Mesenchymal stem cell (in vitro differentiated cells and primary cell): ENCODE measurements at places on chromosomes 12 and 14.

- no peak for DNase-seq
- no peaks in the 10 kb centered on the region for H3K4me1 ChIP-seq
- H3K27ac ChIP-seq: no peak overlapping the region
- H3K27me3 ChIP-seq: no peaks in the 10 kb centered on the region
- no peak overlapping the region for H3K4me3 ChIP-seq
These were observed 498.9 kb downstream of the RERGL start for GRCh38 chr12:17591005-17591681.

- H3K27me3 ChIP-seq: no peaks in the 10 kb centered on the region
- no peaks in the 10 kb centered on the region for H3K4me1 ChIP-seq
- H3K27ac ChIP-seq: no peak overlapping the region
- no peaks in the 10 kb centered on the region for H3K36me3 ChIP-seq
- H3K4me3 ChIP-seq: no peak overlapping the region
These were observed 79.8 kb downstream of the SRRM4 start for GRCh38 chr12:119060847-119061796.

DNA sequence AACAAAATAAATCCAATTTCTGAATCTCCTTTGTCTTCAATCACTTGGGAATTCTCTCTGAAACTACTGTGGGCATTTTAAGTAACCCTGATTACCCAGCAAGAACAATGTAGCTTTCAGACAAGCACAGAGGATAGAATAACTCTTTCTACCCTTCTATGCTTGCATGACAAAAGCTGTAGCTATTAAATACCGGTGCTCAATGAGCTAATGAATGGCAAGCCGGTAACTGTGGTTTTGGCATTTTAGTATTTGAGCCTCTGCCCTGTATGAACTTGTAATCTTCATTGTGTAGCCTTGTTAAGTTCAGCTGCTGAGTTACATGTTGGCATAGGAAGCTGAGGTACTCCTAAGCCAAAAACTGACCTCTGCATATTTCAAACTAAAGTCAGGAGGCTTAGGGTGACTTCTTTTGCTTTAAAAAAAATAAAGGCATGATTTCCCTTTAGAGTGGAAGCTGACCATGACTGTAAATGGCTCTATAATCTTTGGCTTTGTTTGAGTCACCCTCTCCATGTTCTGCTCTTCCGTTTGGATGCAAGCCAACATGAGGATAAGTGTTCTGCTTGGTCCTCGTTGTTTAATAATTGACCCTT, 171.0 kb upstream of the HIF1A start:
- H3K27ac ChIP-seq: peak overlapping the region; percentile 96
- H3K36me3 ChIP-seq: no peaks in the 10 kb centered on the region
- H3K4me1 ChIP-seq: peaks cover 37% of the 10 kb centered on the region
- peak; percentile 88 for DNase-seq
- no peaks in the 10 kb centered on the region for H3K27me3 ChIP-seq

GRCh38 chr14:101360054-101360911, 201.0 kb upstream of the DIO3 start:
- H3K4me3 ChIP-seq: no peak overlapping the region
- H3K27me3 ChIP-seq: no peaks in the 10 kb centered on the region
- H3K27ac ChIP-seq: no peak overlapping the region
- no peak for DNase-seq

- H3K27me3 ChIP-seq: no peaks in the 10 kb centered on the region
- peaks cover 6% of the 10 kb centered on the region for H3K4me1 ChIP-seq
- no peak for DNase-seq
- no peak overlapping the region for H3K27ac ChIP-seq
These were observed 15.3 kb downstream of the PELI2 start for GRCh38 chr14:56133547-56133946.

GRCh38 chr12:54058128-54058768, 4.6 kb downstream of the HOXC4 start:
- no peak for DNase-seq
- peaks cover 3% of the 10 kb centered on the region for H3K4me1 ChIP-seq
- H3K27me3 ChIP-seq: peaks cover 16% of the 10 kb centered on the region
- H3K4me3 ChIP-seq: no peak overlapping the region
- H3K27ac ChIP-seq: no peak overlapping the region
- peaks cover 36% of the 10 kb centered on the region for H3K36me3 ChIP-seq

- H3K27me3 ChIP-seq: no peaks in the 10 kb centered on the region
- no peak overlapping the region for H3K4me3 ChIP-seq
- H3K36me3 ChIP-seq: no peaks in the 10 kb centered on the region
- no peak for DNase-seq
These were observed 28.5 kb upstream of the GCH1 start for GRCh38 chr14:54931101-54931500.

DNA sequence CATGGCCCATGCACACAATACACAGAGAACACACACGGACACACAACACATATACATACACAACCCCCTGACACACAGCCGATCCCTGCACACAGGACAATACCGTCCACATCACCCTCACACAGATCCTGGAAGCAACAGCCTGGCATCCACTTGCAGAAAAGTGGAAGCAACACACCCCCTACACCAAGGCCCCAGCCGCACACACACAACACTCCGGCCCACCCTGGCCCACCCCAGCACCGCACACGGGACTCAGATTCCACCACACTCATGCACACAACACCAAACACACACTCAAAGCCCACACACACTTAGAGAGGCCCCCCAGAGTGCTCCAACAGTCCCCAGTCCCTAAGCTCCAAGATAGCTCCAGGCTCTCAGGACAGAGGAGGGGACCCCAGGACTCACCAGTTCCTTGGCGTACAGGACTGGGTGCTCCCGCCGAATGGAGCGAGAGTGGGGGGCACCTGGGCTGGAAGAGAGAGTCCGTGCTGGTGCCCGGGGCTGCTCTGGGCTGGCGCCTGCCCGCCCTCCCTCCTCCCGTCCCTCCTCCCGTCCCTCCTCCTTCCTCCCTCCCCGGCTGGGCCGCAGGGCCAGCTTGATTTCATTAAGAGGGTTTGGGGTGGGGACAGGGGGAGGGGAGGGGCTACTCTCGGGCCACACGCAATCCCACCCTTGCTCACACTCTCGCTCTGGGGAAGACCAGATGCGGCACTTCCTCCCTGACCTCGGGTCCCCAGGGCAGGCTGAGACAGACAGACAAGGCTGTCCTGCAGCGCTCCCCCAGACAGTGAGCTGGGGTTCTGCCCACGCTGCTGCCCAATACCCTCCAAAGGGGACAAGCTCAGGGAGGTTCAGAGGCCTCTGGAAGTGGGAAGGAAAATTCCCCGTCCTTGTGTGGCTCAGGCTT, at the start of gene TMEM119:
Gene TMEM119, minus strand, starts transcription at position 526 of the 913 bp plus-strand sequence. CDS start 5,701 bp downstream, outside the sequence.
- no peak within 1 kb of the TSS for H3K27ac ChIP-seq
- peaks cover 18% of the 10 kb centered on the region for H3K36me3 ChIP-seq
- H3K27me3 ChIP-seq: no peaks in the 10 kb centered on the region
- peak within 1 kb of the TSS; percentile 100 for H3K4me3 ChIP-seq
- peaks cover 2% of the 10 kb centered on the region for H3K4me1 ChIP-seq

DNA sequence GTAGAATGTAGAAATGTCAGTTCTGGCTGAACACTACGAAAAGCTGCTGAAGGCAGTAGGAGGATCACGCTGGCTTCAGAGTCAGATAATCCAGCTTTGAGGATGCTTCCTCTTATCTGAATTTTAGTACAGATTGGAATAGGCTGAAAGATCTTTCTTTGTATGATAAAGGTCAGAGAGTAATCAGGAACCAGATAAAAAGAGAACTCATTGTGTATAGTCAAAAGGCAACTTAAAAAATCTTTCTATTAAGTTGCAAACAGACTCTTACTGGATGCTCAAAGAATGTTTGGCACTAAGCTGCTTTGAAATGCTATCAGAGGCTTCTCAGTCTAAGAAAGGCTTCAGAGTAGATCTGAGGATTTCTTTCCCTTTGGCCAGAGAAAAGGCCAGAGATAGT, 21.8 kb upstream of the TRHDE start:
- no peak overlapping the region for H3K4me3 ChIP-seq
- H3K4me1 ChIP-seq: no peaks in the 10 kb centered on the region
- DNase-seq: no peak
- H3K27me3 ChIP-seq: no peaks in the 10 kb centered on the region
- H3K27ac ChIP-seq: no peak overlapping the region
- no peaks in the 10 kb centered on the region for H3K36me3 ChIP-seq

DNA sequence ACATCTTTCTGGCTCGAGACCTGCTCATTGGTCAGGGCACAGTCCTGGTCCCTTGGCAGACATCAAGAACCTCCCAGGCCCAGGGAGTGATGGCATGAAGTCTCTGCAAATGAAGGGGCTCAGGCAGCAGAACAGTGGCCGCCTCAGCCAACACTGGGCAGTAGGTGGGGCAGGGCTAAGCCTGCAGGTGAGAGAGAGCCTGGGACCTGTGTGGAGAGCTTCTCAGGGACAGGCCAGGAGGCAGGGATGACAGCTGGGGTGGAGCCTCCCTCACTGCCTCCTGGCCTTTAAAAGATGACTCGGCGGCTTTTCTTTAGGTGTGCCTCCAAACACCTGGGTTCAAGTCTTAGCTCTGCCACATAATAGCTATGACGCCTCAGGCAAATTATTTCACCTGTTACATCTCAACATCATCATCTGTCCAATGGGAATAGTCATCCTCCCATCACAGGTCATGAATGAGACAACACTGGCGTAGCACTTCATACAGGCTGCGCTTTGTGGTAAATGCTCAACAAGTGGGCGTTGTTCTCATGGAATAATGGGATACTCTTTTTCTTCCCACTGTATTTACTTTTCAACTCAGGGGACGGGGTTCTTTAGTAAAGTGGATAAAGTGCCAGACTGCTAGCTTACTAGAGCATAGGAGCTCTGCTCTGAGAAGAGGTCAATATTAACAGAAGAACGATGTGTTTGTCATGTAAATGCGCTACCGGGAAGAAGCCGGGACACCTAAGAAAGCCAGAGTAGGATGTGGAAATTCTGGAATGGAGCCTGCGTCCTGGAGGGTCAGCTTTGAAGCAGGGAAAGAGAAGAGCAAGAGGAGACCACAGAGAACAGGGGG, 277.4 kb downstream of the FOXN3 start:
- no peaks in the 10 kb centered on the region for H3K36me3 ChIP-seq
- no peak overlapping the region for H3K4me3 ChIP-seq
- H3K4me1 ChIP-seq: peaks cover 15% of the 10 kb centered on the region
- H3K27ac ChIP-seq: no peak overlapping the region
- DNase-seq: no peak

- no peak for DNase-seq
- no peak overlapping the region for H3K4me3 ChIP-seq
- no peaks in the 10 kb centered on the region for H3K27me3 ChIP-seq
- no peaks in the 10 kb centered on the region for H3K36me3 ChIP-seq
These were observed 21.1 kb downstream of the MOAP1 start for GRCh38 chr14:93163564-93163963.

- H3K4me3 ChIP-seq: no peak overlapping the region
- peaks cover 2% of the 10 kb centered on the region for H3K4me1 ChIP-seq
- DNase-seq: no peak
- H3K36me3 ChIP-seq: no peaks in the 10 kb centered on the region
- no peaks in the 10 kb centered on the region for H3K27me3 ChIP-seq
These were observed 231.7 kb downstream of the TMEM132D start for GRCh38 chr12:129672110-129672509.

DNA sequence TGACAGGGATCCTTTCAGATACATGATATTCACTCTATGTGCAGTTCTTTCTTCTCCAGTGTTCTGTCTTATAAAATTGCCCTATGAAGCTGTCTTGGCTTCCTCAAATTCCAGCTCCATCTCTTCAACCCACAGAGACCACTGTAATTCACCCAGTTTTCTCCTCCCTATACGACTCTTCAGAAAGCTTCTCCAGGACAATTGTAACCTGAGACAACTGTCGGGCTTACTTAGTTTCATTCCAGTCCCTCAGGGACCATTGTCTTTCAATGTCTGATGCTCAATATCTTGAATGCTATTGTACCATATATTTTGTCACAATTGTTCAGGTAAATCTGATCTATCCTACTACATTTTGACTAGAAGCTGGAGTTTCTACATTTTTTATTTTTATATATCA, 345.3 kb downstream of the RPL10L start:
- no peak overlapping the region for H3K27ac ChIP-seq
- H3K4me1 ChIP-seq: no peaks in the 10 kb centered on the region
- H3K36me3 ChIP-seq: no peaks in the 10 kb centered on the region
- H3K4me3 ChIP-seq: no peak overlapping the region
- no peaks in the 10 kb centered on the region for H3K27me3 ChIP-seq

DNA sequence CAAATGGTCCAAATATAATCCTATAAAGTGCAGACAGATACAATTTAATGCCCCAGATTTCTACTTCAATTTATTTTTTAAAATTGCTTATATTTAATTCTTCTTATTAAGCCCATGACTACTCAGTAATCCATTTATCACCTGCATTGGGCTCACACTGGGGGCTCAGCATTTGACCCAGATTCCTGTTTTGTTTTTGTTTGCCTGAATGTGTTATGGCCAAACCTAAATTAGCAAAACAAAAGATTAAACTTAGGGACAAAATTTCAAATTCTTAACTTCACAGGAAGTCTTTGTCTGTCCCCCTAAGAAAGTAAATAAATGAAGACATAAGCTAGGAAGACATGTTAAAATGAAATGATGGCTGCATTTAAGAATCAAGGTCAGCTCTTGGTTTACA, 322.3 kb downstream of the RMST start:
- H3K4me1 ChIP-seq: no peaks in the 10 kb centered on the region
- DNase-seq: no peak
- no peaks in the 10 kb centered on the region for H3K36me3 ChIP-seq
- no peaks in the 10 kb centered on the region for H3K27me3 ChIP-seq
- no peak overlapping the region for H3K27ac ChIP-seq

- H3K27me3 ChIP-seq: no peaks in the 10 kb centered on the region
- peaks cover 3% of the 10 kb centered on the region for H3K36me3 ChIP-seq
- H3K4me1 ChIP-seq: peaks cover 2% of the 10 kb centered on the region
These were observed 7.5 kb downstream of the VTI1B start for GRCh38 chr14:67666750-67667449.

GRCh38 chr12:93916402-93916801, 232.0 kb upstream of the PLXNC1 start:
- H3K4me1 ChIP-seq: peaks cover 1% of the 10 kb centered on the region
- H3K27me3 ChIP-seq: no peaks in the 10 kb centered on the region
- no peak overlapping the region for H3K27ac ChIP-seq
- no peak overlapping the region for H3K4me3 ChIP-seq

DNA sequence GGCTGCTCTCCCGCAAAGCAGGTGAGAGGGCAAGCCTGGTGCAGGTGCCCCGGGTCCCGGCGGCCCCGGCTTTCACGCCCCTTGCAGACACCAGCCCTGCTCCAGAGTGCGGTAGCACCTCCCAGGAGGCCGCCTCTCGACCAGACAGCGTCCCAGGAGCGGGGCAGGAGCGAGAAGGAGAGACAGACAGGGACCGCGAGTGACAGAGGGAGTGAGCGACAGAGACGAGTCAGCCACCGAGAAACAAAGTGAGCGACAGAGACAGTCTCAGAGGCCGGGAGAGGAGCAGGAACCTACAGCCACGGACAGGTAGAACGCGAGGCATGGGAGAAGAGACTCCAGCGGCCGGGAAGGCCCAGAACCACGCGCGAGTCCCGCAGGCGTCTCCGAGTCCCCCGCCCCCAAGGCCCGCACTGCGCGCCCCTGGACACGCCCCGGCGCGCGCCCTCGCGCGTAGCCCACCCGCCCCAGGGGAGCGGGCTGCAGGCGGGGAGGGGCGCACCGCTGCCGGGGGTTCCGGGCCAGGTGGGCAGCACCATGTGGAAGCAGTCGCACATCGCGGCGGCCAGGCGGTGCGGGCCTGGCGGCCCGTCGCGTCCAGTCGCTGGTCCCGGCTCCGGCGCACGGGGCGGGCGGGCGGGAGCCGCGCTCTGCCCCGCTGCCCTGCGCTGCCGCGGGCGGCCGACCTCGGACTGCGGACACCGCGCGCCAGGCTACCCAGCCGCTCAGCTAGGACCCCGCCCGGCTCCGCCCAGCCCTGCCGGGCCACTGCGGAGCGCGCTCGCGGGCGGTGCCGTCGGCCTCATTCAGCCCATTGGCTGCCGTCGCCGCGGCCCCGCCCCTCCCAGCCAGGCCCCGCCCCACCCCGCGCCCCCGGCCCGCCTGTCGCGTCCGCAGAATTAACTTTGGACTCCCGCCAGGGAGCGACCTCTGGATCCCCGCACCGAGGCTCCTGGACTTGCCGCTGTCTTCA, at the start of gene AHNAK2:
Gene AHNAK2, minus strand, starts transcription at position 694 of the 973 bp plus-strand sequence. Its CDS starts 137 bp downstream, at position 557.
- no peak within 1 kb of the TSS for H3K27ac ChIP-seq
- H3K4me1 ChIP-seq: peaks cover 88% of the 10 kb centered on the region
- peak within 1 kb of the TSS; percentile 88 for H3K4me3 ChIP-seq
- DNase-seq: peak; percentile 81
- H3K36me3 ChIP-seq: no peaks in the 10 kb centered on the region
- H3K27me3 ChIP-seq: no peaks in the 10 kb centered on the region
